Upper lobe of left lung (tissue), 6 donors: ENCODE measurements at places on chromosomes 4 and X. TPM values are rescaled to one million over a fixed set of nuclear protein-coding genes. Genes with fewer than 3 reads are reported as not detected.

BRS3 gene
- total RNA-seq: not detected

TBX22 gene
- not detected for total RNA-seq

FAT1 gene
- total RNA-seq: 79.6 TPM

GRCh38 chrX:10206317-10206716 is 49.5 kb downstream of the CLCN4 start:
- no peak for DNase-seq

DNA sequence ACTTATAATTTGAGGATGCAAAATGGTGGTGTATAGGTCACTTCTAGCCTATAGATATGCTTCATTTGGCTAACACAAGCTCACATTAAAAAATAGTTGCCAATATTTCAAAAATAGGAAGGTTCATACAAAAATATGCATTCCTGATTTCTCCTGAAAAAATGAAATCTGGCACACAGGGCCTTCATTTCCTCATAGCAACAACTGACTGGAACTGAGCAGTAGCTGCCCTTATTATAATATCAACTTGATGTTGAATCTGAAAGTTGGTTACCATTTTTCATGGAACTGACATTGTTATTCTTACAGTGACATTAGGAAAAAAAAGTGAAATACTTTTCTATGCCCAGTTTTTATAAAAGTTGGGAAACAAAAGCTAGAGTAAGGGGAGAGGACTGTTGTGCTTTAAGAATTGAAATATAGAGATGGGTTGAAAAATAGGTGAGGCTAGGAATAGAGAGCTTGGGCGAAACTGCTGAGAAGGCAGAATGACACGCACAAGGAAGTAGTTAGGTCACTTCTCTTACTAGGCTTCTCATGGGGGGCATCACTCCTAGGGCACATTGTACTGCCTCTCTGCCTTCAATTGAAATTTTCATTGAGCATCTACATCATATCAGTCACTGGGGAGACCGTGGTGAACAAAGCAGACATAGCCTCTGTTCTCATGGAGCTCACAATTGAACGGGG is 43.1 kb upstream of the C1GALT1C1 start:
- no peak for DNase-seq

- no peak for DNase-seq
These were observed 12.0 kb upstream of the TRIM61 start for GRCh38 chr4:164989471-164989870.

DNA sequence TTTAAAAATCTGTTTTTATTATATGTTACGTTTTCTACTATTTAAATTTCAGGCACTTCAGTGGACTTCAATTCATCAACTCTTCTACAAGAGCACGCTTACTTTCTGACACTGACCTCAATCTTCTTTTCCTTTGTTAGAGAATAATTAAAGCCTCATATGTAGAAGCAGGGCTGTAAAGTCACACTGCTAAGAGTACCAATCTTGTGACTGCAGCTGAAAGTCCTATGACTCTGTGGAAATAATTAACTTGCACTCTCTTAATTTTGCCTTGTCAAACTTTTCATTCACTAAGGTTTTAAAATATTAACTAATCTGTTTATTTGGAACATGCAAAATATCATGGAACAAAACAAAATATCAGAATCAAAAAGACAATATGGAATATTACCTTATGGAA is 498.1 kb downstream of the PCDH10 start:
- DNase-seq: no peak

- DNase-seq: no peak
These were observed 49.4 kb downstream of the ANXA3 start for GRCh38 chr4:78601013-78601412.

DNA sequence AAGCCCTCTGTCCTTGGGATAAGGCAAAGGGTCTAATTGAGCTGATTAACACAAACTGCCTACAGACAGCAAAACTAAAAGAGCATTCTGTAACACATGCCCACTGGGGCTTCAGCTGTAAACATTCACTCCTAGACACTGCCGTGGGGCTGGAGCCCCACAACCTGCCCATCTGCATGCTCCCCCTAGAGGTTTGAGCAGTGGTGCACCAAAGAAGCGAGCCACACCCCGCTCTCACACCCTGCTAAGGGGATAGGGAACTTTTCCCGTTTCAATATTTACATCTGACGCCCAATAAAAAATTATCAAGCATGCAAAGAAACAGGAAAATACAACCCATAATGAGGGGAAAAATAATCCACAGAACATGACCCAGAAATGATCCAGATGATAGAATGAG is 46.9 kb upstream of the HSD17B10 start:
- no peak for DNase-seq

- no peak for DNase-seq
These were observed 103.9 kb downstream of the IQCM start for GRCh38 chr4:149711593-149712365.
